NCI-H510A (cell line): ENCODE measurements at places on chromosomes 1 and 21.

DNA sequence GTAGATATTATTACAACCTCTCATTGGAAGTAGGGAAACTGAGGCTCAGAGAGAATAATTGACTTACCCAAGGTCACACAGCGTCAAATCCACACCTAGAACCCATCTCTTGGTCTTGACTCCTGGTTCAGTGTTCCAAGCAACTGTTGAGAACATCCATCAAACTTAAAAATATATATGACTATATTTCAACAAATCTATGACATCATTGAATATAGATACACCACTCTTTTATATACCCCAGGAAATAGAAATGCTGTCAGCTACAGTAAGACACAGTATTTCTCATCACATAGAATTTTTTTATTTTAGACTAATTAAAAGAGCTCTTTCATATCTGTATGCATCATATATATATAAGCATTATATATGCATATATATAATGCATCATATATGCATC is 56.9 kb downstream of the RUNX3 start:
- DNase-seq = no peak

- no peak for DNase-seq
Observed at GRCh38 chr1:93344484-93344883, 1.2 kb upstream of the DR1 start.

DNA sequence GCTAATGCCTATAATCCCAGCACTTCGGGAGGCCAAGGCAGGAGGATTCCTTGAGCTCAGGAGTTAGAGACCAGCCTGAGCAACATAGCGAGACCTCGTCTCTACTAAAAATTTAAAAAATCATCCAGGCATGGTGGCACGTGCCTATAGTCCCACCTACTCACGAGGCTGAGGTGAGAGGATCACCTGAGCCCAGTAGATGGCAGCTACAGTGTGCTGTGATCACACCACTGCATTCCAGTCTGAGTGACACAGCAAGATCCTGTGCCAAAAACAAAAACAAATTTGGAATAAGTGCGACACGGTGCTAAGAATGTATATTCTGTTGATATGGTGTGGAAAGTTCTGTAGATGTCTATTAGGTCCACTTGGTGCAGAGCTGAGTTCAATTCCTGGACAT is 15.1 kb downstream of the USP33 start:
- no peak for DNase-seq

DNA sequence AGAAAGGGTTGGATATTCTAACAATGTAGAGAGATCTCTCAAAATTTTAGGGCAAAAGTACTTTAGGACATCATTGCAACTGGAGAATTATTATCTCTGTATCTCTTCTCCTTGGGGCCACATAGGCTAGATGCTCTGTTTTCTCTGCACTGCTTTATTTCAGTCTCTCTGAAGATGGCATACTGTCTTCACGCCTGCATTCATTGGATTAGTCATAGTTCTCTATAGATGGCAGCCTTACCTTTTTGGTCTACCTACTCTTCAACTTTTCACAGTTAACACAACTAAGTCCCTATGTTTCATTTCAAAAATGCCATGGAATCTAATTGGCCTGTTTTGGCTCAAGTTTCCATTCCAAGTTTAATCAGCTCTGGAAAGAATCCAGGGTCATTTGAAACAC is 1623.3 kb upstream of the B3GALT2 start:
- no peak for DNase-seq

DNA sequence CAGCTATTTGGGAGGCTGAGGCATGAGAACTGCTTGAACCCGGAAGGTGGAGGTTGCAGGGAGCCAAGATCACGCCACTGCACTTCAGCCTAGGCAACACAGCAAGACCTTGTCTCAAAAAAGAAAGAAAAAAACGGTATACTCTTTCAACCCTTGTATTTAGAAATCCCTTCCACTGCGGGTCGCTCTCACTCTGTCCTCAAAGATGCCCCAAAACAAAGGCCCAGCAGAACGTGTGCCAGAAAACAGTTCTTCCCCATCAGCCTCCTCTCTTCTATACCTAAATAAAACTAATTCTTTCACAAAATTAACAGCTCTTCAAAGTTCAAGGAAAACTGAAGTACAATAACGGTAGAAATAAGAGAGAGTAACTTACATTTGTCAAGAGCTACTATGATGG is 13.2 kb downstream of the SETD4 start:
- no peak for DNase-seq

DNA sequence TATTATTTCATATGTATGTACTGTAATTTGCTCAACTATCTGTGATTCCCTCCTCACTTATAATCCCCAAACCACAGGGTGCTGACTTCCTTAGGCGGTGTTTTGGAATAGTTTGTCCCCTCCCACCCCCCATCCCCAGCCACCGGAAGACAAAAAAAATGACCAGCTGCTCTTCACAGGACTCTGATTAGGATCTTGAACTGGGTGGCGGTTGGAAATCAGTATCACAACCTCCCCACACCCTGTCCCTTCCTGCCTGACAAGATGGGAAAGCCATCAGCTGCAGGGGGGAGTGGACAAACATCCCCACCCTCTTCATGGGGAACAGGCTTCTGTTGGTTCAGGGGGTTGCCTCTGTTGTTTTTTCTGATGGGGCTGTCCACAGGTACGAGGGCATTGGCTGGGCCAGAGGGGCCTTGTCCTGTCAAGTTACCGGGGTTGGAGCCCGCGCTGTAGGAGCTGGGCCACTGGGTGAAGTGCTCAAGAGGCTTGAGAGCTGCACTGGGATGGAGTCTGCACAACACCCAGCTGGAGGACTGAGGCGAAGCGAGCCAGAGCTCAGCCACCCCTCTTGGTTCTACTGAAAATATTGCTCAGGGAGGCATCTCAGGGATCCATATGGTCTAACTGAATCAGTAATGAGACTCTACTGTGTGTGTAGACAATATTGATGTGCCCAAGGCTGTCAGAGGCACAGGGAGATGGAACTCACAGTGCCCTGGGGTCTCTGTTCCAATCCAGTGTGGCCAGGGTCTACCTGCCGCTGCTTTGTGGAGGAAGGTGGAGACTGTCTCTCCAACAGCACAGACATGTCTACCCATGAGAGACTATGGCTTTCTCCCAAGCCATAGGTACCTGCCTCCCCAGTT is 28.2 kb downstream of the NAV1 start:
- no peak for DNase-seq

DNA sequence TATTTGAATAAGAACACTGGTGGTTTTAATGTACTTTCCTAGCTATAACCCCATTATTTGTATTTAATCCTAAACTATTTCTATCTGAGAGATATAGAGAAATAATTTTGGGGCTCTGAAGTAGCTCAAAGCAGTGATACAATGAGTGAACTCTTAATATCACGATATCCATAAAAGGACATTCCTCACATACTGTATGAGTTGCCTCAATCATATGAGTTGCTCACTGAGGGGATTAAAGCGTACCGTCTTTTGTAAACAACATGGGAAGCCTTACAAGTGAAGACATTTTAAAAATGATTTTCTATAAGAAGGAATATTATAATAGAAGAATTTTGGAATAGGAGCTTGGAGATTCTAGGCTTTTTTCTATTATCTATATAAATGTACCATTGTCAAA is 21.5 kb downstream of the BRINP3 start:
- DNase-seq = no peak
